ENCODE measurements at places on chromosomes 7 and 10.

DNA sequence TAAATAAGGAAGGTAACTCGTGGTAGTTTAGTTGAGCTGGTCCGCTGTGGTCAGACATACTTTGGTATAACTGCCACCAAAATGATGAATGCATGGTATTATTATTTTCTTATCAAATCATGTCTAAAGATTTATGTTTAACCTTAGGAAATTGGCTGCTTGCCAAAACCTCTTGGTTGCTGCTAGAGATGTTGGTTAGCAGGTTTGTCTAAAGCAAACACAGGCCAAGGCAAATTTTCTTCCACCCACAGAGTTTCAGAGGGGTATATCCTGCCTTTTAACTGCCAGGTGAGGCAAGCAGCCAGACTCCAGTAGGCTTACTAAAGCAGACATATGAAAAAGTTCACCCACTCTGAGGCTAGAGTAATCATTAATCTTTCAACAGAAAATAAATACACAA is 101.4 kb downstream of the SEMA3E start:
- no peak for DNase-seq

- no peak for DNase-seq
These were observed 214.8 kb downstream of the POU6F2 start for GRCh38 chr7:39192476-39192875.

GRCh38 chr7:66518151-66518691 is 110.5 kb upstream of the KCTD7 start:
- DNase-seq: no peak

- DNase-seq: no peak
These were observed 571.1 kb upstream of the LRRN3 start for GRCh38 chr7:110519851-110520250.

DNA sequence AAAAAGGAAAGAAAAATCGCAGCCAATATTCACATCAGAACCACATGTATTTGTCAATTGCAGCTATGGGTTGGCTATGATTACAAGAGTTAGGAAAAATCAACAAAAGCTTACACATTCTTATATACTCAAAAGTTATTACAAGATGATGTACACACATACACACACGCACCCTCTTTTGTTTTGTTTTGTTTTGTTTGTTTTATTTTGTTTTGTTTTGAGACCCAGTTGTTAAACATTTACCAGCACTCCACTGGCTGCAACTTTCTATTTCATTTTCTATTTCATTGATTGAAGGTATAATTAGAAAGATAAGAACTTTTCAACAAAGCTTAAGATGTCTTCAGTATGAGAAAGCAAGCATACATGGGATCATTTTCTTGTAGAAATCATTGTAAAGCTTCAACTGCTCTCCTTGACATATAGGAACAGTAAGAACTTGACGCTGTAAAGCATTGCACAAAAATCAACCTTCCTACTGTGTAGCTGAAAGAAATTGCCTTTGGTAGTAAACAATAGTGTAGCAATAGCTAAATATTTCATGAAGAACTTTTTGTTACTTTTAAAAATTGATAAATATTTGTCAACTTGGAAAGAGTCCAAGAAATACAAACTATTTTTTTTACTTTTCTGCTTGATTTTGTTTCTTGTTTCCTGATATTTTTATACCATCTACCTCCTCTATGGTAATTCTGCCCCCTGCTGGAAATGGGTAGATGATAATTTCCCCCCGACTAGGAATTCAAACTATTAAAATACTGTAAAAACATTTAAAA is 205.9 kb downstream of the MBL2 start:
- no peak for DNase-seq

DNA sequence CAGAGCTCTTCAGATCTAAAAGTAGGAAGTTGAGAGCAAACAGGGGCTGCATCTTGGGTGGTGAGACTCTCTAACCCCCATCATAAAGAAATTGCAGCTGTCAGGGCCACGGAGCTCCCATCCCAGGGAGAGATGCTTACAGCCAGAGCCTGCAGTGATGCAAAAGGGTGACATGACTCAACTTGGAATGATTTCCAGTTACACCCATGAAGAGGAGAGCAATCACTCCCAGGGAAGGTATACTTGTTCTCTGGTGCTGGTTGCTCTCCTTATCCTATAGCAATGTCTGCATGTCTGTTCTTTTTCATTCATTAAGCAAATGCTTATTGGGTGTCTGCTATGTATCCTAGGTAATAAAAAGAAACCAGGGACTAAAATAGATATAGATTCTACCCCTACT is 228.0 kb downstream of the RAB11FIP2 start:
- no peak for DNase-seq

GRCh38 chr10:1240341-1240775 is 184.2 kb downstream of the WDR37 start:
- DNase-seq: no peak

DNA sequence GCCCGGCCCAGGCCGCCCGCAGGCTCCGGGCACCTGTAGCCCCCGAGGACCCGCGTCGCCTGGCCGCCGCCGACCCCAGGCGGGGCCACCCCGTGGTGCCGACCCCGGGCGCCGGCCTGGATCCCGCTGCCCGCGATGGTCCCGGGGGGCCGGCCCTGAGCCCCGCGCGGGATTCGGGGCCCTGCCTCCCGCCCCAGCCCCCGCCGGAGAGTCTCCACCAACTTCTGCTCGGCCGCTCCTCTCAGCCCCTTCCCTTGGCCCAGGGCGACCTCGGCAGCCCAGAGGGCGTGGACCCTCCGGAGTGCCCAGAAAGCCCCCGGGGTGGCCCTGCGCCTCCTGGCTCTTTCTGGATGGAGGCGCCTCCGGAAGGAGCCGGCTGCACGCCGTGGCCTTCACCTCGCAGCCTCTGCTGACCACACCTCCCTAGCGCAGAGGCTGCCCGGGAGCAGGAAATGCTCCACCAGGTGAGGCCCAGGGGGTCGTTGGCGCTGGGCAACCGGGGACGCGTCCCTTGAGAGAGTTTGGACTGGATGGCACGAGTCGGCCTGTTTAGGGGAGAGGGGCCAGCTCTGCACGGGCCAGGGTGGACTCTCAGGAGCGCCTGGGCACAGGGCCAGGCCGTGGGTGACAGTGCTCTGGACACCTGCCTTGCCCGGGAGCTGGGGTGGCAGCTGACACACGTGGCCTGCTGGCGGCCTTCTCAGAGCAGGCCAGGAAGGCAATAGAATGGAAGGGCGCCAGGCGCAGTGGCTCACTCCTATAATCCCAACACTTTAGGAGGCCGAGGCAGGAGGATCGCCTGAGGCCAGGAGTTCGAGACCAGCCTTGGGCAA is 529 bp downstream of the ZNF853 start:
- DNase-seq: no peak

- no peak for DNase-seq
These were observed 42.8 kb upstream of the TSPAN33 start for GRCh38 chr7:129101746-129102145.

DNA sequence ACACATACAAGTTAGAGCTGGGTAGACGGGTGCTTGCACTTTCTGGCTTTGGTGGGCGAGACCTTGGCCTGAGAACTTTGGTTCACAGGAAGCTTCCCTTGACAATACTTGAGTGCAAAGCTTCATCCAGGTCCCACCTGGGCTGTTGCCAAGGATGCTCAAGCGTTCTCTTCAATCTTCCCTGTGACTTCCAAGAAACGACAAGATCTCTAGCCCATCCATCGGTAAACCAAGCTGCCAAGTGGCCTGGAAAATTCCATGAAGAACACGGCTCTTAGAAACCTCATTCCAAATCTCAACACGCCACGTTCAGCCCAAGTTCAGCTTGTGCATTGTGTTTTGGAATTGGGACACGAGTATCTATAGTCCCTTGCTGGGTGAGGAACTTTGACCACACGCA is 84.7 kb downstream of the CHST15 start:
- DNase-seq: no peak

DNA sequence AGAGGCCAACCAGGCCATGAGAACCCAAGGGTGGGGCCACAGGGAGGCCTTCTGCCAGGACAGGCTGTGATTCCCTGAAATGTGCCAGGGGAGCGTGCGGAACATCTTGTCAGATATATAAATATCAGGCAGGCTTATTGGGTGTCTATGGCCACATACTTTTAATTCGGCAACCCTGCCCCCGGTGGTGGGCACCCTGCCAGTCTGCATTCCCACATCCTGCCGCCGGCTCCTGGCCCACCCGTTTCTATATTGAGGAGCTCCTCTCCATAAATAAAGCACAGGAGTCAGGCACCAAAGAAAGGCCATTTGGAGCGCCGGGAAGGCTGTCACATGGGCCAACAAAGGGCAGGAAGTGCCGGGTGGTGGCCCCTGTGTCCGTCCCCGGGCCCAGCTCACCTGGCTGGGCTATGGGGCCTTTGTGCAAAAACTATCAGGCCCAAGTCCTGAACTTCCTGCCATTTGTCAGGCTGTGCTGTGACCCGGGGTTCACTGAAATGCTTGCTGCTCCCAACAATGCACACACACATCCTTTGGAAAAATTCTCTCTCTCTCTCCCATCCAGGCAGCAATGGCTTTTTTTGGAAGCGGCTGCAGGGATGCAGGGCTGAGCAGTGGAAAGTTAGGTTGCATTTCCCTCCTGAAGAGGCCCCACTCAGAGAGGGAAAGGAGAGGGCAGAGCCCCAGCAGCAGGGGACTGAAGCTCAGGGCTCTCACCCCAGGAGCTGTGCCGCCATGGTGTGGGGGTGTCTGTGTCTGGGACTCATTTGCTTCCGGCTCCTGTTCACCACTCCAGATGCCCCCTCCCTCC is 25.0 kb upstream of the PODXL start:
- no peak for DNase-seq
